NCI-H2171 (cell line): ENCODE measurements at places on chromosomes 4 and X.

GRCh38 chr4:165301833-165302232, 25.6 kb upstream of the MSMO1 start:
- no peak for DNase-seq

GRCh38 chr4:176467001-176467400, 147.2 kb downstream of the SPCS3 start:
- DNase-seq, result no peak

- DNase-seq, result no peak
Observed at GRCh38 chrX:43500996-43501694, 155.0 kb upstream of the MAOA start.

GRCh38 chr4:183721207-183722081, 62.4 kb downstream of the TRAPPC11 start:
- DNase-seq, result no peak

DNA sequence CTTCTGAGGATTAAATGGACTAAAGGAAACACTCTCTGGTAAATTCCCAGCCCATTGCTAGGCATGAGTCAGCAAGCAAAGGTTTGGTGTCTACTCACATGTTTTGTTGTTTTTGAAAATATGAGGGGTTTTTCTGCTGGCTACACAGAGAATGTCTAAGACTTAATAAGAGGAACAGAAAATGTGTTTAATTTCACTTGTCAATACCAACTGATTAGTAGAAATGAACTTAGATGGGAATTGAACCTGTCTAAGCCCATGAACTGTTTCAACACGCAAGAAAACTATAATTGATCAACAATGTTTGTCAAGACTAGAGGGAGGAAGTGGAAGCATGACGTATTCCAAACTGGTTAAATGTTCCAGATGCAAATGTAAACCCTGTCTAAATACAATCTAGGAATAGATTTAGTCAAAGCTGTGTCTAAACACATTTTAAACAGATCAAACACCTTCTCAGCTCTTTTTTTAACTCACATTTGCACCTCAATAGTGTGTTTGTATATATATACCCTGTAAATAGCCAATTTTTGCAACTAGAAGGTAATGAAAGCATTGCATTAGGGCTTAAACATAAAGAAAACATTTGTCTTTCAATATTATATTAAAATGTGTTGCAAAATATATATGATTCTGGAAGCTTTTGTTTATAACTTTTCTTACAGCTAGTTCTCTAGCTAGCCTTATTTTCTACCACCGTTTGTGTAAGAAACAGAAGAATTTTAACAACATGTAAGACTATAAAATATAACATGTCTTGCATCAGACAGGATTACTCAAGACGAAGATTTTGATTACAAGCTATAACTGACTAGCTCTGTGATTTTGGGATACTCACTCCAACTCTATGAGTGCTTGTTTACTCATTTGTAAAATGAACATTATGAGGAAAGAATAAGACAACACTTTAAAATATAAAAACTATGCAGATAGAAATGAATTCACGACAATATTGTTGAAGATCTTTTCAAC, 607.8 kb downstream of the FSTL5 start:
- no peak for DNase-seq

- peak; percentile 0 for DNase-seq
Observed at GRCh38 chr4:146472404-146472803, 49.3 kb downstream of the SLC10A7 start.

GRCh38 chr4:114691865-114692264, 93.3 kb downstream of the UGT8 start:
- no peak for DNase-seq

DNA sequence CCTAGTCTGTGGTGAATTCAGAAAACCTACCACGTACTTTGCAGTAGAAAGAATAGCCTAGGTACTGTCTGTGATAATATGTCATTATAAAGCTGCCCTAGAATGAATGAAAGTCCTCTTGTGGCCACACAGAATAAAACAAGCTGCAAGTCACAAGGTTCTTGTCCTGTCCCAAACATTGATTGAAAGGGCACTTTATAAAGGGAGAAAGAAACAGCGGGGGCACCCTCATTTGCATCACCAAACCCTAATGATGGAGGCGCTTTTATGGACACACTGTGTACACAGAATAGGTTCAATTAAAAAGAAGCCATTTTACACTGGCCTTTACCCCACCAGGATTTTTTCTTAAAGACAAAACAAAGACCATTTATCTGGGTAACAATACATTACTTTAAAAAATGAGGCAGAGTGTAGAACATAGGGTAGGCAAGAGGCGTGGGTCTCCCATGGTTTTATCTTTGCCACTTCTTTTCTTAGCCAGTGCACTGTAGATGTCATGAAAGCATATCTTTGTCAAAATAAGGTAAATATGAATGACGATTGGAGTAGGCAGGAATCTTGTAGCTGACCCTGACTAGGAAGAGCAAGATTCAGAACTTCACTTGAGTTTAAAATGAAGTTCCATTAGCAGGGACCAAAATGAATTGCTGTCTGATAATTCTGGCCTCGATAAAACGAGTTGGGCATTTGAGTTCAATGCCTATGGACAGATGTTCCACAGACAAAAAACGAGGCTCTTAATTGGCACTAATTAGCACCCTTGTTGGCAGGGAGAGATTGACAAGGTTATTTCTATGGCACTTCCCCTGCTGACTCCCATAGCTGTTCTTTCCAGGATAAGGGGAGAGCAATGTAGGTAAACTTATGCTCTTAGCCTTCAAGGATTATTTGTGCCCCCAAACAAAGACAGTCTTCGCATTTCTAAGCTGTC, 365.1 kb downstream of the AFF2 start:
- no peak for DNase-seq

- no peak for DNase-seq
Observed at GRCh38 chr4:9952415-9952950, 68.8 kb downstream of the SLC2A9 start.

GRCh38 chr4:173434231-173434630, 35.3 kb upstream of the SCRG1 start:
- no peak for DNase-seq

- DNase-seq, result no peak
Observed at GRCh38 chrX:1111601-1112300, 100.7 kb downstream of the CRLF2 start.

- DNase-seq, result no peak
Observed at GRCh38 chr4:18756671-18757070, 735.1 kb upstream of the LCORL start.

- DNase-seq, result no peak
Observed at GRCh38 chr4:152117933-152118507, 357.2 kb upstream of the GATB start.

DNA sequence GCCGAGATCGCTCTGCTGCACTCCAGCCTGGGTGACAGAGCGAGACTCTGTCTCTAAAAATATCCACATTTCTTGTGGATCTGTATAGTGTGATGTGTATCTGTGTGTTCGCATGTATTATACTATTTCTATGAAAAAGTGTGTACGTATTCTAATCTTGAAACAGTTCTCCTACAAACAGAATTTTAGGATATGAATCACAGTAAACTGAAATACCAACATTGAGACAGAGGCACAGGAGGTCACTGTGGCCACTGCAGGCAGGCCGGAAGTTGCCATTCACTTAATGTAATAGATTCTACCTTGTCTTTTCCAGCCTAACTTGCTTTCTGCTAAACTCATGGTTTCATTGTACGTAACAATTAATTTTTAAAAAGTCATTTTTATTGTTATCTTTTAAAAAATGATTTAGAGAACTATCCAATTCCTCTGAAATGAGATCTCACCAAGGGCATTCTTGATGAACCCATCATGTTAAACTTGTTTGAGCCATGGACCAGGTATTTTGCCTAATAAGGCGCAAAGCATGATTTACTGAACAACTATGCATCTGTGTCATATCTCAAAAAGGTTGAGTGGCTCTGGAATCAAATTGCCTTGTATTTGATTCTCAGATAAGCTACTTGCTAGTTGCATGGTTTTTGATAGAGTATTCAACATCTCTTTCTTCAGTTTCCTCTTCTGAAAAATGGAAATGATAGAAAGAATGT, 154.9 kb upstream of the GYPA start:
- no peak for DNase-seq

- no peak for DNase-seq
Observed at GRCh38 chr4:102868153-102868780, 525 bp upstream of the CISD2 start.

- peak; percentile 11 for DNase-seq
Observed at GRCh38 chrX:55919367-55920221, 202.0 kb downstream of the RRAGB start.

DNA sequence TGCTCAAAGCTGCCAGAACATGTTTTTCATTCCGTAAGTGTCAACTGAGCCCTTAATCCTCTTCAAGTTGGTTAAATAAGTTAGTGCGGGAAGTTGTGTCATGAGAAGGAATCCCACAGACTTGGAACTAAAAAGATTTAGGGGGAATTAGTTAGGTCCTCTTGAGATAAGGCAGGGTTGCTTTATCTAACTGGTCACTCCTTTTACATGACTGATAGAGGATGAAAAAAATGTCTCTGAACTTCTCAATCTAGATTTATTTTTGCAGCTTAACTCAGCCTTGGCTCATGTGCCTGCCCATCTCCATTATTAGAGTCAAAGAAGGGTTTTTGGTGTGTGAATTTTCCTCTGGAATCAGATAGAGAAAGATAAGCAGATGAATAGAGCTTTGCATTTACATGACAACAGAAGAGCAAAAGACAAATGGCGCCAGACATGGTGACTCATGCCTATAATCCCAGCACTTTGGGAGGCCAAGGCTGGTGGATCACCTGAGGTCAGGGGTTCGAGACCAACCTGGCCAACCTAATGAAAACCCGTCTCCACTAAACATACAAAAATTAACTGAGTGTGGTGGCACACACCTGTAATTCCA, 882.9 kb downstream of the RPA4 start:
- no peak for DNase-seq

DNA sequence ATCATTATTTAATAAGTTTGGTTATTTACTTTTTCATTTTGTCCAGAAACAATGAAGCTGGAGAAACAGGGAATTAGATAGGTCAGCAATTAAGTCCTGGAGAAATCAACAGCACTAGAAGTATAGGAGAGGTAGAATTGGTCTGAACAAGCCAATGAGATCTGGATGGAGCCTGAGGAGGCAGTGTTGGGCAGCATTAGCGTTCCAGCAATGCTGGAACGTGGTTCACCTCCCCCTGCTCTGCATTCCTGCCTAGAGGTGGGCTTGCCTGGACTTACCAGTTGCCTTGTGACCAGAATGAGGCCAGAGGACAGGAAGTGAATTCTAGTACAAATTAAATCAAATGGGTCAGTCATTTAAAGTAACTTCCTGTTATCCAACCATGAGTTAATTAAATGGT, 4.6 kb downstream of the RASSF6 start:
- no peak for DNase-seq

- no peak for DNase-seq
Observed at GRCh38 chr4:56940403-56940802, 32.7 kb downstream of the REST start.

DNA sequence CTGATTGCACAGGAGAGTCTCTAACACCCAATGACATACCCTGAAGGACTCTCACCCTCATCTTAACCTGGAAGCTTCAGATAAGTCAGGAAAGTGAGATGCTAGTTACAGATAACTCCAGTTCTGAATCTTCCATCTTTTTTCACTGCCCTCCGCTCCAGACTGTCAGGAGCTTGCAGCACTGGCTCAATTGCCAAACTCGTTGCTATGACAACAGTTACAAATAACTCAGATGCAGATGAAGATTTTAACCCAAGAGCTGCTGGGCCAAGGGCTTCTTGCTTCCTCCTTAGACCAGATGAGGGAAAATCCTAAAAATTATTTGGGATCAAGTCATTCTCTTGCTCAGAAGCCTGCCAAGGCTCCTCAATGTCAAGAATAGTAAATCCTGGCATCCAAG, 109.1 kb upstream of the HUWE1 start:
- no peak for DNase-seq

DNA sequence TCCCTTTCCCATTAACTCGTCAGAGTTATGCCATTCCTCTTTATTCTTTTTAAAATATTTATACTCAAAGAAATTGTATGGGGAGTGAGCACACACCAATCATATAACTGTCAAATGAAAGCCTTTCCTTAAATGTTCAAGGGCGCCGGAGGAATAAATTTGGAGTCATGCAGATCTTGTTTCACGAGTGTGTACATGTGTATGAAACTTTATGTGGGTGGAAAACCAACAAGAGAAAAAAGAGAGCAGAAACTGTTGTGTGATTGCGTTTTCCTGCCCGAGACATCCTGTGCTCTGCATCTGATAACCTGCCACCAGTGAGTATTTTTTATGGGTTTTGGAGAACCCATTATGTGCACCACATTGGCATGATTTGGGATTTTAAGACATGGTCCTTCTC, 88.3 kb downstream of the FHDC1 start:
- DNase-seq, result no peak

GRCh38 chr4:38534344-38535045, 129.5 kb upstream of the KLF3 start:
- DNase-seq, result no peak

GRCh38 chr4:152594978-152595925, 59.4 kb upstream of the FBXW7 start:
- peak; percentile 44 for DNase-seq

GRCh38 chr4:184014301-184014700, 109.2 kb downstream of the STOX2 start:
- DNase-seq, result no peak

DNA sequence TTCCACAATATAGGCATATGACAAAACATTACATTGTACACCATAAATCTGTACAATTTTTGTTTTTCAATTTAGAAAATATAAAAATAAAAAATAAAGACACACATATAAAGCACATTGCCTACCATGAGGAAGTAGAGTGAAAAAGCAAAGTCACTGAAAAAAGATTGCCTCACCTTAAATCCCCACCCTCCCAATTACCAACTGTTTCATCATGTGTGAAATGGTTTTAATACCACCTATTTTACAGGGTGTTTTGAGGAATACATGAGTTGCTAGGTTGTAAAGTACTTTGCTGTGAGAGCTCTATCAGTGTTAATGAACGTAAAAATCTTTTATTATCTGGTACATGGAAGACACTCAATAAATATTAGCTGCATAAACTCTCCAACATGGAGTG, 373.6 kb upstream of the NDST3 start:
- no peak for DNase-seq

DNA sequence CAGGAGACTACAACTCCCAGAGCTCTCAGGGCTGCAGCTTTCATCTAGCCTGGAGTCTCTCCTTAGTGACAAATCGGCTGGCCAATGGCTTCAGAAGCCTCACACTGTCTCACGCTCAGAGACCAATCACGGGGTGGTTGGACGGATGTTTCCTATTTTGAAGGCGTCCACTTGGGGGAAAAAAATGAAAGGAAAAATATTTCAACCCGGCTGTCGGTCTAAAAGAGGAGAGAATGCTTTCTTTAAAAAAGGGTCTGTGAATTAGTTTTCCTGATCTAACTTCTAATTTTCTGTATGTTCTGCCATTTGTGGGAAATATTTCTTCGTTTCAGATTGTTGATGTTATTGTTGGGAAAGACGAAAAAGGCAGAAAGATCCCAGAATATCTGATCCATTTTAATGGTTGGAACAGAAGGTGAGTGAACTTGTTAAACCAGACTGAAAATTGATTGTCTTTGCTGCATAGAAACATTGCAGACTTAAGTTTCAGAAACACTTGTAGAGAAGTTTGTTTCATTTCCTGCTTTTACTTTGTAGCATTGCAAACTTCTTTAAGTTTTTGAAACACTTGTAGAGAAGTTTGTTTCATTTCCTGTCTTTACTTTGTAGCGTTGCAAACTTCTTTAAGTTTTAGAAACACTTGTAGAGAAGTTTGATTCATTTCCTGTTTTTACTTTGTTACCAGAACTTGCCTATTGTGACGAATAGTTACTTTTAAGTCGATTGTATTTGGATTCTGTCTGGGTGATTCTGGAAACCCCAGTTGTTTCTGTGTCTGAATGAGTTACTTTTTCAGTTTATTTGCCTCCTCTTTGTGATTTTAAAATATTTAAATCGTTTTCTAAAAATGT, 1.6 kb downstream of the MSL3 start:
- DNase-seq, result peak; percentile 66

GRCh38 chr4:61666244-61666643, 466.1 kb downstream of the ADGRL3 start:
- no peak for DNase-seq
